ENCODE measurements at places on chromosomes 16 and 17.

- DNase-seq, result no peak
Observed at GRCh38 chr16:70715055-70715858, 29.4 kb upstream of the MTSS2 start.

DNA sequence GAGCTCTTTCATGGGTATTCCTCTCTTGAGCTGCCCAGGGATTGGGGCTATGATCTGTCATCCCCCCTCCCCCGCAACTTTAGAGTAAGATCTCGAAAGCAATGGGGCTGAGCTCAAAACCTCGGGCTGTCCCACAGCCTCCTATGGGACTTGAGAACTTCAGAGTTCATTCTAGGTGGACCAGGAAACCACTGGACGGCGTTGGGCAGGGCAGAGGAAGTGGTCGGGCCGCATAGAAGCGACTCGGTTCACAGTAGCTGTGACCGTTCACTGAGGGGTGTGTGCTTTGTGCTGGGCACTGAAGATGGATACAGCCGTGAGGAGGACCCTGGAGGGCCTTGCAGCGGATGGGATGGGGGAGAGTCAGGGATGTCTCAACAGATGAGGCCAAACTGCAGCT lies 292.0 kb downstream of the CPPED1 start:
- DNase-seq, result no peak

DNA sequence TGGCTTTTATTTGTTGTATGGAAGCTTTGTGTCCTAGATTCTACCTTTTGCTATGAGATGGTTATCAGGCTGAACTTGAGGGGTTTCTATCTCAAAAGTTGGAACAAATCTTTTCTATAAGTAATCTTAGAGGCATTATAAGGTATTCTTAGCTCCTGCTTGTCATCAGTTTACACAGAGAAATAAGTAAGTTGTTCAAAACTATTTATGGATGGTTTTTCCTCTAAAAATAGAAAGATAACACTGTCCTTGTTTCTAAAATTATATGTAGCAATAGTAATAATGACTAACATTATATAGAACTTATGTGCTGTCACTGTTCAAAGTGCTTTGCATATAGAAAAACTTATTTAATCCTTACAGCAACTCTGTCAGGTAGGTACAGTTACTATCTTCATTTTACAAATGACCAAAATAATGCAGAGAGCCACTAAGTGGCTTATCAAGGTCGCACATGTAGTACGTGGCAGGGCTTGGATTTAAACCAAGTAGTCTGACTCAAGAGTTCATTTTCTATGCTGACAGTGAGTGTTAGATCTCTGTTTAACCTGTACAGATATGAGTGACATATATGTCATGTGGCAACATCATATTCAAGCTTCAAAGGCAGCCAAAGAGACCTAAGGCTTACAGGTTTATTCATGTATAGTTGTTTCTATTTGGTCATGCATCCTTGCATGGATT lies 59.0 kb downstream of the PHKB start:
- no peak for DNase-seq

DNA sequence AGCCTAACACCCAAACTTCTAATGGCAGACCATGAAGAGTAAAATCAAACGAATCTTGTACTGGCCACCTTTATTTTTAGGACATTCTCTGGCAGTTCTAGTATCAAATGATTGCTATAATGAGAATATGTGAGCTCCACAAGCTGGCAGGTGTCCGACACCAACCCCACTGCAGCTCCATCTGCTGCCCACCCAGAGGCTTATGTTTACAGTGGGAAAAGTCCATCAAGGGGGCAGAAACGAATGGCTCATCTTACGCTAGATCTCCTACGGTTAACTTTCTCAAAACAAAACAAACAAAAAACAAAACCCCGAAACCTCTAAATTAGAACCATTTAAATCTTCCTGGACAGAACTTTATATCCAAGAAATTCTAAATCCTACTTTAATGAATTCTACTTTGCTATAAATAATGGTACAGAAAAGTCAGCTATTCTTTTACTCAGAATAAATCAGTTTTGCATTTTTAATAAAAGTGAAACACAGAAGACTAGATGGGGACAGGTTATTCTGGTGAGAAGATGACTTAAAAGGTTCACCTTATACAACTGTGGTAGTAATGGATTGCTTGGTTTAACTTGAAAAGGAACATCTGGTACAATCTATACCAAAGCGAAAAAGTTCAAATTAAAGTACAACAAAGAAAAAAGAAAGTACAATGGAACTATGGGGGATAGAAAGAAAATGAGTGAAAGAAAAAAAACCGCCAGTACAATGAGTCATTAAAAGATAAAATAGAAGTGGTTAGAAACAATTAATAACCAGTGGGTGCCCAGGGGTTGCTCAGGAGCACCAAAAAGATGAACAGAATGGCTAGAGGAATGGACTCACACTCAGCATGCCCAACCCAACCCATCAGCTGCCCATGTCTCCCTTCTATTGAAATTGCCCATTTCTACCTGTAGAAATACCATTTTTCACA lies 40.2 kb downstream of the GRB2 start:
- DNase-seq, result no peak

- DNase-seq, result no peak
Observed at GRCh38 chr17:16285646-16286008, 67.6 kb downstream of the CENPV start.

DNA sequence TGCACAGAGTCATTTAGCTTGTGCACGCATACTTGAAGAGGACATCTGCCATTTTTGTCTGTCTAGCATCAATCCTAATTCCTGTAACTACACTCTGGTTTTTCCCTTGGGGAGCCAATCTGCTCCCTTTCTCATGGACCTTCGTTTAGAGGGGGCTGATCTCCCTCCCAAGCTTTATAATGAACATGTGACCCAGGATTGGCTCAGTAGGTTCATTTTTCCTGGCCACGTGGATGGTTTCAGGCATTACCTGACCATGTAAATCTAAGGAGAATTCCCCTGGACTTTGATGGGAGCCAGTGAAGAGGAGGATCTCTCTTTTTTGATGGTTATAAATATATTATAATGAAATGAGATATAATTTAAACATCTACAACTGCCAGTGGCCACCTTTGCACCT lies 56.8 kb upstream of the HS3ST2 start:
- no peak for DNase-seq

DNA sequence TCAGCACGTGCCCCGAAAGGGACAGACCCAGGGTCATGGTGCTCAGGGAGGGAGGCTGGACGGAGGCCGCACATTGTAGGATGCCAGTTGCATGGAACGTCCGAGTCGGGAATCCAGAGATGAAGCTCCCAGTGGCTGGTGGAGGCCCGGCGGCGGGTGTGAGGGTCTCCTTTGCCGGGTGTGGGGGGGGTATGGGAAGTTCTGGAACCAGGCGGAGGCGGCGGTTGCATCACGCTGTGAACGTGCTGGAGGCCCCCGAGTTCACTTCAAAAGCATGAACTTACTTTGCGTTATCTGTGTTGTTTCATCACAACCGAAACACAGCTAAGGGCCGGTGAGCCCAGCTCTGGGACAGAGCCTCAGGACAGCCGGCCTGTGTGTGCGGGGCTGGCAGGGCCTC lies 73.4 kb upstream of the GNG13 start:
- no peak for DNase-seq

- no peak for DNase-seq
Observed at GRCh38 chr17:17161121-17161520, 45.0 kb downstream of the PLD6 start.

DNA sequence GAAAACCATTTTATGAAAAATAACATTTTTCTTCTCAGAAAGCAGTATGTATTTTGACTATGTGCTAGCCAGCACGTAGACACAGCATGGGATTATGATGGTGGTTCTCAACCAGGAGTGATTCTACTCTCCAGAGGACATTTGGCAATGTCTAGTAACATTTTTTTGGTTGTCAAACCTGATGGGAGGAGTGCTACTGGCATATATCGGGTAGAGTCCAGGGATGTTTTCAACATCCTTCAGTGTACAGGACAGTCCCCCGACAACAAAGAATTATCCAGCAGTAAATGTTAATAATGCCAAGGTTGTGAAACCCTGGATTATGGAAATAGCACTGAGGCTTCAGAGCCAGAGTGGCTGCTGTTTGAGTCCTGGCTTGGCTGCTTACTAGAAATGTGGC lies 27.7 kb downstream of the AP2B1 start:
- DNase-seq, result no peak

DNA sequence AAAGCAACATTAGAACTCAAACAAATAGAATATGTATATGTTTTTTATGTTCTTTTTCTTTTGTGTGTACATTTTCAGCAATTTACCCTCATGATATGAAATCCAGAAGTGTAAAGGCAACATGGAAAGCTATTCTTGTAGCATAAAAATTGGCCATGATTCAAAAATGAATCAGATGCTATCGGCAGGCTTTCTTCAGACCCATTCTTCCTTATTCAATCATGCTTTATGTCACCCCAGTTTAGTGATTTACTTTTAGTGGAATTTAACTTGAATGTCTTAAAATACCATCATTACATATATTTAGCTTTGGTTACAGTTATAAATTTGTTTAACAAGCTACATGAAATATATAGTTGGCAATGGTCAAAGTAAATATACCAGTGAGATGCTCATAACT lies 21.4 kb upstream of the SMIM36 start:
- no peak for DNase-seq

GRCh38 chr16:63415014-63415413 lies 1378.8 kb upstream of the CDH8 start:
- no peak for DNase-seq

- no peak for DNase-seq
Observed at GRCh38 chr17:66691644-66692420, 143.1 kb upstream of the CACNG5 start.

DNA sequence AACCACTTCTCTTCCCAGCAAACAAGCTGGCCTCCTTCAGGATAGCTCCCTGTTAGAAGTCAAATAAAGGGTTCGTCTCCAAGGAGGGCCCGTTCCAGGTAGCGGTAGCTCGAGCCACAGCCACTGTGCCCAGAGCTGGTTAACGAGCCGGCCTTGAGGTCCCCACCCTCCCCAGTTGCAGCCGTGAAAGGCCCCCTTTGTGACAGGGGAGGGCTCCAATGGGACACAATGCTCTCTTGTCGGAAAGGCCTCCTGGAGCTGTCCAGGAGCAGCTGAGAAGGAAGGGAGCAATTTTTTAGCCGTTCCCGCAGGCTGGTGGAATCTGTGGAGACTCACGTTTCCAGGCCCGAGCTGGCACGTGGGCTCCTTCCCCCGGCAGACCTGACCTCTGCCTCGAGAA lies 29.9 kb upstream of the FOXF1 start:
- DNase-seq, result no peak

GRCh38 chr17:42607769-42608168 lies 1.4 kb downstream of the RETREG3 start:
- DNase-seq, result no peak

GRCh38 chr16:7057458-7057857 lies 275.2 kb upstream of the RBFOX1 start:
- no peak for DNase-seq

DNA sequence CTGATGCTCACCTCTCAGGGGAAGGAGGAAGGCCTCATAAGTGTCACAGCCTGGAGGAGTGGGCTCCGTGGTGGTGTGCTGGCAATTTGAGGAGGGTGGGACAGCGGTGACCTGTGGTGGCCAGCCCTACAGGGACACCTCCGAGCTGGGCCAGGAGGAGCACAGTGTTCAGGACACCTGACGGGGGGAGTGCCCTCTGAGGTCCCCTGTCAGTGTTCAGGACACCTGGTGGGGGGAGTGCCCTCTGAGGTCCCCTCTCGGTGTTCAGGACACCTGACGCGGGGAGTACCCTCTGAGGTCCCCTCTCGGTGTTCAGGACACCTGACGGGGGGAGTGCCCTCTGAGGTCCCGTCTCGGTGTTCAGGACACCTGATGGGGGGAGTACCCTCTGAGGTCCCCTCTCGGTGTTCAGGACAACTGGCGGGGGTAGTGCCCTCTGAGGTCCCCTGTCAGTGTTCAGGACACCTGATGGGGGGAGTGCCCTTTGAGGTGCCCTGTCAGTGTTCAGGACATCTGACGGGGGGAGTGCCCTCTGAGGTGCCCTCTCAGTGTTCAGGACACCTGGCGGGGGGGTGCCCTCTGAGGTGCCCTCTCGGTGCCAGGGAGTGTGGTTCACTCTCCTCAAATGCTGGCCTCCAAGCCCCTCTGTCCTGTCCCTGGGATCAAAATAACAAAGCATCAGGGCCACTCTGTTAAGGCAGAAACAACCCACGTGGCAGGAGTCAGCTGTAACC lies 73.4 kb upstream of the ZNF469 start:
- no peak for DNase-seq

DNA sequence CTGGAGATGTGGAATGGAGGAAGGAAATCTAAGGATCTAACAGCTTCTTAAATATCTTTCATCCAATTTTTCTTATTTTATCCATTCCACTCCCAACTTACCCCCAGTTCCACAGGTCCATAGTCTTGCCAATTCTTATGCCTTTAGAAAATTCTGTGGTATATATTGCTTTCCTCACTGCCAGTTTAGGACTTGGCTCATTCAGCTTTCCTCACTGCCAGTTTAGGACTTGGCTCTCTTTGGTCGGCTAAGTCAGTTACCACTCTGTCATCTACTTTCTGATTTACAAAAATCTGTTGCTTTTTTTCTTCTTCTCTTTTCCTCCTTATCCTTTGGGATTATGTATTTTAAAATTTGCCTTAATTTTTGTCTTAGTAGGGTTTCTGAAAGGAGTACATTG lies 128.5 kb downstream of the PPM1E start:
- DNase-seq, result no peak

DNA sequence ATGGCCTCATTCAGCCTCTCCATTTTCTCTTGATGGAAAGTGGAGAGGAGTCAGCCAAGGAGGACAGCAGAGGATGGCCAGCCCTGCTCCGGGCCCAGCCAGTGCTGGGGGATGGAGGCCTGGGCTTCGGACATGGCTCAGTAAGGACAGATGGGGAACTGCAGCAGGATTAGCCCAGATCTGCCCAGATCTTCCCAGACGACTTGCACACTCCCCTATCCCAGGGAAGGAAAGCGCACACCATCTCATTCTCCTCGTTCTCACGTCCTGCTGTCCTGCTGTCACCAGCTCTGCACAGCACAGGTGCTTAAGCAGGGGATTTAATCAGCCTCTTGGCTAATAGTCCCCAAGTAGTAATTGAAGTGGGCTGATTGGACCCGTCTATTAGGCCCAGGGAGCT lies 100.2 kb upstream of the SDK2 start:
- no peak for DNase-seq

DNA sequence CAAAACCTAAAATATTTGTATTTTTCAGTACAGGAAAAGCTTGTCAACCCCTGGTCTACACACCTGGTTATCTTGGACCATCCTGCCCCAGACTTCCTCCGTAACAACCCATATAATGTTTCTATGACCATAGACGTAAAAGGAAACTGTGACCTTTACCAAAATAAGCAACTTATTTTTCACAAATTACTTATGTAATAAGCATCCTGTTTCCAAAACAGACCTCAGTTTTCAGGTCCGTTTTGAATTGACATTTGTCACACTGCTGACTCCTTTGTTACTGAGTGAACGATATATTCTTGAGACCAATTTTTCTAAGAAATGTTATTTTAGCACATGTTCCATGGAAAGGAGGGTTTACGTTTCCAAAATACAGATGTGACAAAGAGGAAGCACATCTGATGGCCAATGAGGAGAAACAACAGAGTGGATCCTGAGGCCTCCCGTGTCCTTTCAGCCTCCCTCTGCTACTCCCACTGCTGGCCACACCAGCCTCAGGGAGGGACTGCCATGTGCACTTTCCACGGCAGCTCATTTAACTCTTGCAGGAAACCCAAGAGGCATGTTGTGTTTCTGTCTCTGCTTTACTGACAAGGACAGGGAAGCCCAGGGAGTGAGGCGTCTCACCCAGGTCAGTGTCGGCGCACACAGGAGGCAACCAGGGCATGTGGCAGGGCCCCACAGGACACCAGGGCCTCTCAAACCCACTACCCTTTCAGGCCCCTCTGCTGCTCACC lies 20.1 kb upstream of the ALDH3A1 start:
- DNase-seq, result no peak
